ENCODE measurements at places on chromosomes 6 and 20.
A peak's percentile ranks its signal among the peaks of the same experiment; 100 is the strongest.

GRCh38 chr6:14382678-14383236 is 265.2 kb downstream of the CD83 start:
- no peak for DNase-seq

DNA sequence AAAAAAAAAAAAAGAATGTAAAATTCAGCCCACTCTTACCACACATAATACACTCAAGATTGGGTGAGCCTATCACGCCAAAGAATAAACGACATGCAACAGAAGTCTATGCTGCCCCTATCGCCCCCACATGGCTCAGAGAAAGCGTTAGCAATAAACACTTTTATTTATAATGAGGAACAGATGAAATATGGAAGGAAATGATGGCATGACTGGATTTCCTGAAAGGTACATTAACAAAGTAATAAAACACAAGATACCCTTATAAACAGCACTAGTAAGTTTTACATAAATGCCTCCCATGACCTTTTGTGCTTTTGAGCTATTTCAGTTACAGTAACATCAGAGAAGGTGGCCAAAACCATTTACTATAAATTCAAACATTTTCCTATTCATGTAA is 71.4 kb upstream of the SCAF8 start:
- DNase-seq: no peak

DNA sequence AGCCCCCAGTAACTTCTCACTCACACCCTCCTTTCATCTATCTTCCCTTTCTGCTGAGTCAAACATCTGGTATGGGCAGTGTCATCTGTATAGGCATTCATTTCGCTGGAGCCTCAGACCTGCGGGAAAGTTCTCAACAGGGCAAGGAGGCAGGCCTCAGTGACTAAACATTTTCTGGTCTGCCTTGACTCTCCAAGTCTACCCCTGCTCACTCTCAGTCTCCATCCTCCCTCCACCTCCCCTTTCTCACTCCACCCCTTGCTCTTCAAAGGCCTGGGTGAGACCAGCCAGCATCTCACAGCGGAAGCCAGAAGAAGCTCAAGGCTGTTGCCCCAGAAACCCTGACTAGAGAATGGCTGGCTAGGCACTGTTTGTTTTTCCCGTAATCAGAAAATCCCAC is 105.0 kb upstream of the BEND6 start:
- DNase-seq: no peak

DNA sequence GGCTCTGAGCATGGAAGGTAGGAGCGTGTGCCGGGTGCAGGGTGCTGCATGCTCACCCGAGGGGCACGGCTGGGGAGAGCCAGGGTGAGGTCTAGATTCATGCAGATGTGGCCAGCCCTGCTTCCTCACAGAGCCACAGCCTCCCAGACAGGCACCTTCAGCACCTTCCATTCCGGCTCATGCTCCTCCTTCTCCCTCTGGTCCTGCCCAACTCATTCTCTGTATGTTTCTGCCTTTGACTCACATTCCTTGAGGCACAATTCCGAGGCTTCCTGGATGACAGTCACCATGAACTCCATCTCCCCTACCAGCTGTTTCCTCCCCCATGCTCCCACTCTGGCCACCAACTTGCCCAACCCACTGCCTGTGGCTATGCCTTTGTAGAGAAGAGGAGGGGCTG is 35.4 kb downstream of the DACT2 start:
- DNase-seq: no peak

GRCh38 chr6:13307508-13307995 is 20.8 kb downstream of the TBC1D7 start:
- no peak for DNase-seq

- DNase-seq: no peak
Observed at GRCh38 chr6:137473598-137473997, 20.6 kb downstream of the OLIG3 start.

GRCh38 chr6:39093149-39093708 is 21.8 kb downstream of the SAYSD1 start:
- no peak for DNase-seq

- no peak for DNase-seq
Observed at GRCh38 chr20:51541189-51542032, 1.1 kb downstream of the NFATC2 start.

DNA sequence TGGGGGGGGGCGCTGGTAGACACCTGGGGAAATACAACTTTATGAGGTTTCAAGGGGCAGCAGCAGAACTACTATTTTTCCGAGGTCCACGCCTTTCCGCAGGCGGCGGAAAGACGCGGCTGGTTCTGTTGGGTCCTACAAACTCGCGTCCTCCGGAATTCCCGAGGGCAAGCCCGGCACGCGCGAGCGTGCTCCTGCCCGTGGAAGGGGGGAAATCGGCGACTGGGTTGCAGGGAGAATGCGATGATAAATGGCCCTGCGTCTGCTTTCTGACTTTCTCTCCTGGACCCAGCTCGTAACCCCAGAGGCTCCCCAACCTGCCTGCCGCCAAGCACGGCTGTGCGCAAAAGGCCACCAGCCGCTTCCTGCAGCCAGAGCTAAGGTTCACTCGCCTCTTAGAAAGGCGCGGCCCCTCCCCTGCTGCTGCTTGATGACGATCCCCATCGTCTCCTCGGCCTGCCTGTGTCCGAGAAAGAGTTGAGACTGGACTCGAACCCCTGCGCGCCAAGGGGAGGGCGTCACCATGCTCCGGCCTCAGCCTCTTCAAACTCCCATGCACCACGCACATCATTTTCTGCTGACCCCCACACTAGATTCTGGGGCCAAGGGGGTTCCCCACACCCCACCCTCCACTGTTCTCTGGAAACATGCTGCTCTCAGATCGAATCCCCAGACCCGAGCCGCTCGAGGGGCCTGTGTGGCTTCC is 6.7 kb downstream of the FOXA2 start:
- DNase-seq: no peak

GRCh38 chr6:161133963-161134362 is 139.9 kb downstream of the AGPAT4 start:
- DNase-seq: no peak

GRCh38 chr20:44573501-44573869 is 8.9 kb upstream of the PKIG start:
- no peak for DNase-seq

DNA sequence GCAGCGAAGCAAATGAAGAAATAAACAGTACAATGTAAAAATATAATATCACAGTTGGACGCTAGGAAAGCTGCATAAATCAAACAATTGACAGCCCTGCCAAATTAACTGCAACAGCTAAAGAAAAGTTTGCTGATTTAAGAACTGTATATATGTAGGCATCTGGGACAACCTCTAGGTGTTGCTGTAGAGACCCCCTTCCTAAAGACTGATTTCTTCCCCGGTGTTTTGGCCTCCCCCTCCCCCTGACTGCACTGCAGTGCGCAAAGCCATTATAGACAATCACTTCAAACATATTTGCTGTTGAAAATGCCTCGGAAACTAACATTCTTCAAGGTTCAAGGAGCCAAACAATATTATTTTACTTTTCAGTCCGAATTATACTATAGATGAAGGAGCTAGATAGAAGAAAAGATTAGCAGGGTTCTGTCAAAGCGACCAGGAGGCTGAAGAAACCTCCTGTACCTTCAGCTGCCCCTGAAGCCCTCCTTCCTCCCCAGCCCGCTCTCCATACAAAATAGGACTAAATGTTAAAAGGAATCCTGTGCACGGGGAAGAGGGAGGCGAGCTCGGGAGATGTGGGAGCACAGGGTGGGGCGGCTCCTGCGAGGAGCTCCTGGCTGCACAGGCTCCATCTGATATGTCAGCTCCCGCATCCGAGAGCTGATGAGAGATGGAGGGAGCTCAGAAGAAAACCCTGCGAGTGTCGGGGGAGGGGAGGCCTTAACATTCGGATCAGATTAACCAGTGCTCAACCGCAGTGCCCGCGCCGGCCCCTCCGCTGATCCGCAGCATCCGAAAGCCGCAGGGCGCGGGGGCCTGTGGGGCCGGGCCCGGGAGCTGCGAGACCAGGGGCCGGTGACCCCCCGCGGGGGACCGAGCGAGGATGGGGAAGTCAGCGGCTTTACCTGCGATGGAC is 822 bp downstream of the ELOVL4 start:
- no peak for DNase-seq

DNA sequence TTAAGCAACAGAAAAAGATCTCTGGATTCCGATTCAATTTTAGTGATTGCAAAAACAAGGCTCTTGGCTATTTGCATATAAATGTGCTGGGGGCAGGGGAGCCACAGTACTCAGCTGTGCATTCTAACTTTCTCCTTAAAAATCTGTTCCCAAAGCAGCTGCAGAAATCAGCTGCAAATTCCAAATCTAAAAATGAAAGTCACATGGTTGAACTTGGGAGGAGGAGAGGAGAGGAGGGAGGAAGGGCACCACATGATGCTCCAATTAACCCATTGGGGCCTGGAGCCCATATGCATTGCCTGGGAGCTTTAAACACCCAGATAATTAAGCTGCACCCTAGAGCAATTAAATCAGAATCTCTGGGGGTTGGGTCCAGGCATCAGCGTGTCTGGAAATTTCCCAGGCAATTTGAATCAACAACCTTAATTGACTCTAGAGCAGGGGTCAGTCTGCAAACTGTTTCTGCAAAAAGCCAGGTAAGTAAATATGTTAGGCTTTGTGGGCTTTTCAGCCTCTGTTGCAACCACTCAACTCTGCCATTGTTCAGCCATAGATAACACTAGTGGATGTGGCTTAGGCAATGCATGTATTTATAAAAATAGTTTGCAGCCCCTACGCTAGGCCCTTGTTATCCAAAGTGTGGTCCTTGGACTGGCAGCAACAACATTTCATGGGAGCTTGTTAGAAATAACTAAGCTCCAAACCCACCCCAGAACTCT is 508.1 kb downstream of the KIF16B start:
- DNase-seq: no peak

DNA sequence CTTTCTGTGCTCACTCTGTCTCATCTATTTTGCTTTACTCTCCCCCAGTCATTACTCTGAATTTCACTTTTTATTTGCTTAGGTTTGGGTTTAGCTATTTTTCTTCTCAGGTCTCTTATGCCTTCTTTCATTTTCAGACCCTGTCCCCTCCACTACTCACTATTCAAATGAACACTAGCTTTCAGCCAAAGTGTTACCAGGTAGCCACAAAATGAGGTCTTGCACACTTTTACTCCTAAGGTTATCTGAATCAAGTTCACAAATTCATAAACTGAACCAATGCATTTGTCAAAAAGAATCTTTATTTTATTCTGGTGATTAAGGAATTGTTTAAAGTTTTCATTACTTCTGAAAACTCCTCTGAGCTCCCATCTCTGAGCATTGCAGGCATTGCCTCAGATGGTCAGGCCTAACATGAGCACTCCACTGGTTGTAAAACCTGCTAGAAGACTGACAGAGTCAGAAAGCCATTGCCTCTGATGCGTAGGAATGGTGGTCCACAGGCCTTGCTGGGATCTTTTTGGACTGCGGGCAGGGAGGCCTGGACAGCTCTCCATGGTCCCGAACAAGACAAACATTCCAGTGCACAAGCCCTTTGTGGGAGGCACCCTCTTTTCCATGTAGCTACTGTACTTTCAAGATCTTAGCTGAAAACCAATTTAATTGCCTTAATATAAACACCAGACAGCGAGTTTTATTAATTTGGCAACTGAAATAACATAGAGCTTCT is 48.5 kb downstream of the FYN start:
- DNase-seq: no peak

GRCh38 chr6:18347021-18347577 is 40.1 kb upstream of the RNF144B start:
- DNase-seq: no peak

DNA sequence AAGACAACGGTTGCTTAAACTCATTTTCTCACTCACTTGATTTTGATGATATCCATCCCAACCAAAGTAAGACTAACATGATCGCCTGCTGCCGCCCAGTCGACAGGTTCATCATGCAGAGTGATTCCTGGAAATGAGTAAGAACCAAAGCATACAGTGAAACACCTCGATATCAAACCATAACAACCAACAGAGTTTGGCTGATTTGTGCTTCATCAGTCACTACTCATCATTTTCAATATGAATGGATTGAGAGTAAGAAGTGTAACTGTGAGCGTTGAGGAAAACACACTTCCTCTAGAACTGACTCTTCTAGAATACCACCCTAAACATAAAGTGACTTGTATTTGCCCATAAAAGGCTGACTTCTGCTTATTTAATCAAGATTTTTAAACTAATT is 29.2 kb upstream of the ALDH8A1 start:
- no peak for DNase-seq

DNA sequence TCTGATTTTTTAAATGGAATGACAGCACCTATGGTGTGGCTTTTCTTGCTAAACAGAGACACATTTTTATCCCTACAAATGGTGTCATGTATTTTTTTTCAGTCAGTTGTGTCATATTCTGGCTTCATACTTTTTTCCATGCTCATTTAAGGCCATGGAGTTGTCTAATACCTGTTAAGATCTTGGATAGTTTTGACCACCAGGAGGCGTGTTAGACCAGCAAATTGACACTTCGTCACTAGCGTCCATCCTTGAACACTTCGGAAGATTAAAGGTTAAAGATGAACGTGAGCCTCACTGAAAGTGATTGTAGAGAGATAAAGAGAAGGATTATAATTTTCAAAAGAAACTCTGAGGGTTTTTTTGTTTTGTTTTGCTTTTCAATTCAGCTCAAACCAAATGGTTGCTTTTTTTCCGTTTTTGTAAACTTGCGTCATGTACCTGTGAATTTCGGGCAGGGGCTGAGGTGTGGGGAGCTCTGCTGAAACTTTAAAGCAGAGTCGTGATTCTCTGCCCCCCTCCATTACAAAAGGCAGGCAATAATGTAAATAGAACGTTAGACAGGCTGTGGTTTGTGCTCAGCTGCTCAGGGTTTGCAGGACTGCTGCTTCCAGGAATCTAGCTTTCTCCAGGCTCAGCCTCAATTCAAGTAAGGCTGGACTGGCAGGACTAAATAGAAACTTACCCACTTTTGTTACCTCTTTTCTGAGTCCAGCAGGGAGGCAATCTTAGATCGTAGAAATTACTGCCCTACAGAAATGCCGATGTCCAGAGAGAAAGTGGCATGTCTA is 245.1 kb downstream of the FOXA2 start:
- DNase-seq: peak; percentile 30

- no peak for DNase-seq
Observed at GRCh38 chr20:4601630-4602296, 119.9 kb upstream of the PRND start.

DNA sequence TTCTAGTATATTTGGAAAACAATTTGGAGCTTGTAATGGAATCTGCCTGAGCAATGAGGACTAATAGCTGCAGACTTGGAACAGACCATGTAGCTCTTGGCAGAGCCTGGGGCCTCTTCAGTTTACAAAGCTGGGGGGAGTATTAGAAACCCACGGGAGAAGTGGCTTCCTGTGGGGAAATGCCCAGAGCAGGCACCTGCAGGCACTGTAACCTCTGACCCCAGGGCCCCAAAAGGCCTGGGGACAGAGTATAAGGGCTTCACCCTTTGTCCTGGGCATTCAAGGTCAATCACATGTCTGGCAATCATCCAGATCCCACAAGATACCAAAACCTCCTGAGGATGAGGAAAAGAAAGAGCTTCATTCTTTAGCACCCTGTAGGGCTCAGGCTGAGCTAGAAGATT is 19.4 kb downstream of the PKIG start:
- DNase-seq: no peak

GRCh38 chr6:13485923-13486562 is 1.4 kb downstream of the GFOD1 start:
- no peak for DNase-seq

- DNase-seq: no peak
Observed at GRCh38 chr6:25576919-25577318, 75.1 kb upstream of the SCGN start.
